ENCODE measurements at places on chromosomes 2 and 18.

- DNase-seq, result no peak
Measured at GRCh38 chr2:236237468-236238190, 26.6 kb downstream of the ASB18 start.

DNA sequence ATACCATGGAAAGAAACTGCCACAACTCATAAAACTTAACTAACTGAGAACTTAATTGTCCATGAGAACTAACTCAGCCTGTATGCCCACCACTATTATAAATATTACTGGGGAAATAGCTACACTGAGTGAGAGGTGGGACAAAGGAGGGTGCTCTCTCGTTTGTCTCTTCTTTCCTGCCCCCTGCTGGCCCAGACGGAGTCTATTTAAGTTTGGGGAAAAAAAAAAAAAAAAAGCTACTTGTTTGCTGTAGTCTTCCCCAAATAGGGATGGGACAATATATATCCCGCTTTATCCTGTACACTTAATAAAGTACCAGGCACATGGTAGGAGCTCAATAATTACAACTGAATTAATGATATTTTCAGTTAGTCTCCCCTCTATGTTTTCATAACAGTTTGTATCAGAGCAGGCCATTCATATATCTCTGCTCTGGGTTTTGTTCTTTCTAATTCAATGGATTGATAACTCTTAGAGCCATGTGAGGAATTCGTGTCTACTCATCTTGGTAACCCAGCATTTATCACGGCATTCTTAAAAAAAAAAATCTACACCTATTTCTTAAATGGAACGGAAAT lies 647.6 kb upstream of the PKDCC start:
- DNase-seq, result no peak

GRCh38 chr18:48345596-48345995 lies 63.6 kb downstream of the ZBTB7C start:
- no peak for DNase-seq

DNA sequence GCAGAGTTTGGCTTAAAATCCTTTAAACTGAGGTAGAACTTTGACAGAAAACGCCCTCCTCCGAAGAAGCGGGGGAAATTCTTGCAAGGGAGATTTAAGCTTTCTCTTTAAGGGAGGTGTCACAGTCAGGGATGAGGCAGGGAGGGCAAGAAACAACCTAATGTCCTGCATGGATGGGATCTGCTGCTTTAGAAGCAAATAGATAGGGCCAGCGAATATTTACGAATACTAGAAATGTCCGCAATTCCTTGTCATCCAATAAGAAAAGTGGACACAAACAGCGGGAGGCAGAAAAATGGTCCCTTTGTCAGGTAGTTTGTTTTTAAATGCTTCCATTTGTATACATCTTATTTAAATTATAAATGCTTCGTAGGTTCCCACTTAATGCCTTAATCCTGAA lies 12.0 kb downstream of the MEIS1 start:
- DNase-seq, result no peak

DNA sequence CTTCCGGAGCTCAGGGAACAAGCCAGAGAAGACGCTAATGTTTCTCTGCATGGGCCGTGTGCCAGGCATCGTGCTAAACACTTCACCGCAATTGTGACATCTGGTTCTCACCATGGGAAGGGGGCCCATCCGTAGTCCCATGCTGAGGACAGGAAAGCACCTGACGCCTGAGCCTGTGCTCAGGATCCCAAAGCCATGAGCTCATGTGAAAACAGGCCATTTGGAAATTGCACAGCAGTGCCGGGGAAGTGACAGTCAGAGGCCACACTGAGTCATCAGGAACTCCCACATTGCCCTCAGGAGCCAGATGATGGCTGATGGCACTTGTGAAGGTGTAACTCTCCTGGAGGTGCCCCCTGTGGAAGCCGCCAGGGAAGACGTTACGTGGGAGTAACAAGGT lies 141.0 kb downstream of the INHBB start:
- DNase-seq, result no peak

DNA sequence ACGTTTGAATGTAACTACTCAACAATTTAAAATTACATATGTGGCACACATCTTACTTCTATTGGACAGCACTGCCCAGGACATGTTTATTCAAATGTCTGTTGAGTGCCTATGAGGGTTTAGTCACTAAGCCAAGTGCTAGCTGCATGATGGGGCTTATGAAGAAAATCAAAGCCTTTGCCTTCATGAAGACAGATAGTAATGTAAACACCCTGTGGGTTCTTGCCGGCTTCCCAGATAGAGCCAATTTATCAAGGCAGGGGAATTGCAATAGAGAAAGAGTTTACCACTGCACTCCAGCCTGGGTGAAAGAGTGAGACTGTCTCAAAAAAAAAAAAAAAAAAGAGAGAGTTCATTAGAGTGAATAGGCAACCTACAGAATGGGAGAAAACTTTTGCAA lies 43.7 kb upstream of the NEB start:
- no peak for DNase-seq
